ENCODE measurements at places on chromosomes 2 and 18.

DNA sequence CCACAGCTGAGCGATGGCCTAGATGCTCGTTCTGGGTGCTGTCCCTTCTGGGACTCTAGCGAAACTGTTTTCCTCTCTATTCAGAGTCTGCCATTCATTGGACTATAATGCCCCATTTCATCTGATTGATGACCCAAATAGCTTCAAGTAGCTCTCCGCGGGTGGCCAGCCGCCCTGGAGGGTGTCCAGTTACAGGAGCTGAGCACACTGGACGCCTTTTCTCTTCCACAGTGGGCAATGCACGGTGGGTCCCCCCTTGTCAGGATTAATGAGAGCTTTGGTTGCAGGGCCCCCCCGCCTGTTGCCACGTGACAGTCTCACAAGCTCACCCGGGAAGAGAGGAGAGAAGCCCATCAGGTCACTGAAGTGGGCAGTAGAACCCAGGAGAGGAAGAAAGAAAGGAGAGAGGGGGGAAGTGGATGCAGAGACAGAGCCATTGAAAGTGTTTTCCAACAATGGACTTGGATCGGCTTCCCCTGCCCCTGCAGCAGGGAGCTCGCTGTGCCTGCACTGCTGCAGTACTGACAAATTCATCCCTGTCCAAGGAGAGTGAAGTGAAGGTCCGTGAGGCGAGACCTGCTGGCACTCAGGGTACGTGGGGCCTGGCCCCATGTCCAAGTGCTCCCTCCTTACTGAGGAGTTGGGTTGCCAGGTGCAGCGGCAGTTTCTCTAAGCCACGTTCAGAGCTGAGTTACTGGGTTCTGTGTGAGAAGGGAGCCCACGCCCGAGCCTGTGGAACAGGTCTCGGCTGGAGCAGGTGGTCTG lies 44.8 kb downstream of the DIPK1C start:
- DNase-seq: no peak

DNA sequence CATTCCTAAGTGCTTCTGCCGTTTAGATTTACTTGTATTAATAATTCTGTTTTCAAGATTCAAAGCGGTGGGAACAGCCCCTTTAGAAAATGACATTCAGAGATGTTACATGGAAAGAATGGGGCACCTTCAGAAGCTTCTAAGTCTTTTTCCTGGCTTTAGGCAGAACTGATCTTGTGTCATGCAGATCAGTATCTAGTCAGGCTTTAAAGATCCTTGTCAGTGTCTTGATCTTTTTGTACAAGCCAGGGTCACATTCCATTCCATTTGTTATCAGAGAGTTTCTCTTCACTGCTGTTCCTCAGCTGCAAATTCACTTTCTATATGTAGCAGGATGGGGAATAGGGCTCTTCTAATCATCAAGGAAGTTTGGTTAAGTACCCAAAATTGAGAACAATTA lies 275.3 kb downstream of the DCC start:
- no peak for DNase-seq

DNA sequence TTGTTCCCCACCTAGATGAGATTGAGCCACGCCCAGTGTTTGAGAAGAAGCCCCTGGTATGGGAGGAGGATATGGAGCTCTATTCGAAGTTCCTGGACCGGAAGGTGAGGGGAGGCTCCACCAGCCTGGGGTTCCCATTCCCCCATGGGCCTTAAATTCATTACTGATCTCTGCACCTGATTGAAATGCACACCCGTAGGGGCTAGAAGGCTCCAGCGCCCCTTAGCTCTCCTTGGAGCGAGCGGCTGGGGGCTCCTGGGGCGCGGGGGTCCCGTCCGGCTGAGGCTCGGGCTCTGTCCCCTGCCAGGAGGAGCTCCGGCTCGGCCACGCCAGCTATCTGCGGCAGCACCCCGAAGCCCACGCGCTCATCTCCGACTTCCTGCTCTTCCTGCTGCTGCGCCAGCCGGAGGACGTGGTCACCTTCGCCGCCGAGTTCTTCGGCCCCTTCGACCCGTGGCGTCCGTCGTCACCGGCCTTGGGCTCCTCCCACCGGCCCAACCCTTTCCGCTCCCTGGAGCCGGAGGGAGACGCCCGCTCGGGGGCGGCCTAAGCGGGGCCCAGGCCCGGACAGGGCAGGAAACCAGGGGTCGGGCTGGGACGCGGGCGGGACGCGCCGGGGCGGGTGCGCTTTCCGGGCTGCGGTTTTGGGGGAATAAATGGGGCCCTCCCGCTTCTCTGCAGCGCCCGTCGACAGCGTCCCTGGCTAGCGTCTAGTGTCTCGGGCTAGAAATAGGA lies 10.9 kb downstream of the CATIP start:
- no peak for DNase-seq

- no peak for DNase-seq
Observed at GRCh38 chr2:239311132-239312040, 89.4 kb downstream of the HDAC4 start.

GRCh38 chr2:166671801-166672200 lies 177.8 kb upstream of the SCN7A start:
- DNase-seq: no peak

GRCh38 chr18:26863122-26863879 lies 2.2 kb downstream of the AQP4 start:
- DNase-seq: no peak

DNA sequence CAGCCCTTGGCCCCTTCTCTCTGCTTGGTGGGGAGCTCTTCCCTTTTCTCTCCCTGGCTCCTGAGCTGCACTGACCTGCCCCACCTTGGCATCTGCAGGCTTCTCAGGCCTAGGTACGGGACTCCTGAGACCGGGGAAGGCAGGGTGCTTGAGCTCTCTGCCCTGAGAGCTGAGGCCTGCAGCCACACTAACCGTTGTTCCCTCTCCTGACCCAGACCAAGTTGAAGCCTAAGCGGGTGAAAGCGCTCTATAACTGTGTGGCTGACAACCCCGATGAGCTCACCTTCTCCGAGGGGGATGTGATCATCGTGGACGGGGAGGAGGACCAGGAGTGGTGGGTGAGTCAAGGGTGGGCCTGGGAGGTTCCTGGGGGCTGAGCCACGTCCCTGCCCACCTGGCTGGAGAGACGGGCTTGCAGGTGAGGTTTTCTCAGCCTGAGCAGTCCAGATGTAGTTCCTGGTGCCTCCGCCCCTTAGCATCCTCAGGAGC lies 22.2 kb downstream of the ITGB1BP1 start:
- no peak for DNase-seq

DNA sequence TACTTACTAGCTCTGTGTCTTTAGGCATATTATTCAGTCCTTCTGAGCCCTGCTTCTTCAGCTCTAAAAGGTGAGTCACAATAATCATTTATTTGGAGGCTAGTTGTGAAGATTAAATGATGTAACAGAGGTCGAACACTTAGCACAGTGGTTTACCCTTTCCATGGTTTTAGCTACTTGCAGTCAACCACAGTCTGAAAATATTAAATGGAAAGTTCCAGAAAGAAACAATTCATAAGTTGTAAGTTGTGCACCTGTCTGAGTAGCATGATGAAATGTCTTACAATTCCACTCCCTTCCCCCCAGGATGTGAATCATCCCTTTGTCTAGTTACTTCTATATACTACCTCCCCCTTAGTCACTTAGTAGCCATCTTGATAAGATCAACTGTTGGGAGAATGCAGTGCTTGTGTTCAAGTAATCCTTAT lies 217.6 kb upstream of the THUMPD2 start:
- DNase-seq: no peak
